CD8-positive, alpha-beta memory T cell (primary cell): ENCODE measurements at places on chromosomes 16 and 17. TPM values are rescaled to one million over a fixed set of nuclear protein-coding genes. Genes with fewer than 3 reads are reported as not detected.

- no peak overlapping the region for H3K4me3 ChIP-seq
- no peaks in the 10 kb centered on the region for H3K27me3 ChIP-seq
- H3K27ac ChIP-seq = no peak overlapping the region
- no peaks in the 10 kb centered on the region for H3K36me3 ChIP-seq
Measured at GRCh38 chr17:35778641-35779196, 16.7 kb downstream of the MMP28 start.

- H3K27me3 ChIP-seq = no peaks in the 10 kb centered on the region
- no peak overlapping the region for H3K4me3 ChIP-seq
- no peak overlapping the region for H3K27ac ChIP-seq
- no peaks in the 10 kb centered on the region for H3K36me3 ChIP-seq
Measured at GRCh38 chr17:29251184-29251583, 4.5 kb downstream of the CRYBA1 start.

Gene GAA
- total RNA-seq = 30.5 TPM

- no peak for DNase-seq
- no peaks in the 10 kb centered on the region for H3K27me3 ChIP-seq
- no peak overlapping the region for H3K4me3 ChIP-seq
- H3K4me1 ChIP-seq = no peaks in the 10 kb centered on the region
Measured at GRCh38 chr17:31144428-31144827, 49.7 kb downstream of the NF1 start.

Gene RRAD
- total RNA-seq = 0.60 TPM

Gene FOXO3B
- total RNA-seq = 5.4 TPM

- H3K4me3 ChIP-seq = no peak overlapping the region
- DNase-seq = no peak
- H3K36me3 ChIP-seq = no peaks in the 10 kb centered on the region
- no peaks in the 10 kb centered on the region for H3K27me3 ChIP-seq
- peaks cover 22% of the 10 kb centered on the region for H3K4me1 ChIP-seq
- H3K27ac ChIP-seq = no peak overlapping the region
Measured at GRCh38 chr17:29625037-29625750, 2.5 kb upstream of the CORO6 start.

Gene SPN
- 136 TPM for total RNA-seq

GRCh38 chr17:42598905-42599304 is 10.3 kb downstream of the RETREG3 start:
- no peak overlapping the region for H3K4me3 ChIP-seq
- no peaks in the 10 kb centered on the region for H3K27me3 ChIP-seq
- DNase-seq = no peak
- no peaks in the 10 kb centered on the region for H3K36me3 ChIP-seq
- H3K27ac ChIP-seq = no peak overlapping the region
- peaks cover 15% of the 10 kb centered on the region for H3K4me1 ChIP-seq

GRCh38 chr16:4261557-4262172 is 11.2 kb downstream of the TFAP4 start:
- DNase-seq = peak; percentile 10
- no peaks in the 10 kb centered on the region for H3K27me3 ChIP-seq
- H3K4me1 ChIP-seq = no peaks in the 10 kb centered on the region
- no peak overlapping the region for H3K27ac ChIP-seq
- H3K4me3 ChIP-seq = no peak overlapping the region
- peaks cover 12% of the 10 kb centered on the region for H3K36me3 ChIP-seq

- H3K27me3 ChIP-seq = no peaks in the 10 kb centered on the region
- H3K4me3 ChIP-seq = no peak overlapping the region
- no peaks in the 10 kb centered on the region for H3K36me3 ChIP-seq
- H3K4me1 ChIP-seq = no peaks in the 10 kb centered on the region
- no peak overlapping the region for H3K27ac ChIP-seq
Measured at GRCh38 chr16:81861503-81861902, 82.4 kb downstream of the PLCG2 start.

DNA sequence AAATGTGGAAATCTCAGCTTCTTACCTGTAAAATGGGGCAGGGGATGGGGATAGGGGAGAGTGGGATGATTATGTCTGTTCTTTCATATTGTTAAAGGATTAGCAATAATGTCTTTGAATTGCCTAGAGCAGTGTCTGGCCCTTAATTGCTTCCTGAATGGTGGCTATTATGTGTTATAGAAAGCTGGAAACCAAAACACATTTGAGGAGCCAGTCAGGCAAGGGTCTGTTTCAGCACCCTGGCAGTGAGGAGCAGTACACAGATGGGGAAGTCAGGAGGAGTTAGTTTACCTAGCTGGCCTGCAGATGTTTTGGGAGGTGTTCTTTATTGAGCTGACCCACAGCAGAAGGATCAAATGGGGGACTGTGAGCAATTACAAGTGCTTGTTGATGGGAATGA is 63.0 kb downstream of the NUP93 start:
- H3K27ac ChIP-seq = no peak overlapping the region
- H3K36me3 ChIP-seq = no peaks in the 10 kb centered on the region
- no peaks in the 10 kb centered on the region for H3K27me3 ChIP-seq
- H3K4me1 ChIP-seq = no peaks in the 10 kb centered on the region
- DNase-seq = no peak

GRCh38 chr16:12017558-12017957 is 41.0 kb downstream of the SNX29 start:
- no peaks in the 10 kb centered on the region for H3K36me3 ChIP-seq
- no peaks in the 10 kb centered on the region for H3K4me1 ChIP-seq
- DNase-seq = no peak

- peak overlapping the region; percentile 99 for H3K27ac ChIP-seq
- peak overlapping the region; percentile 86 for H3K4me3 ChIP-seq
- no peaks in the 10 kb centered on the region for H3K36me3 ChIP-seq
- peaks cover 5% of the 10 kb centered on the region for H3K4me1 ChIP-seq
- peak; percentile 42 for DNase-seq
- H3K27me3 ChIP-seq = no peaks in the 10 kb centered on the region
Measured at GRCh38 chr17:28599311-28600184, 723 bp upstream of the SPAG5 start.

- no peaks in the 10 kb centered on the region for H3K4me1 ChIP-seq
- H3K27me3 ChIP-seq = no peaks in the 10 kb centered on the region
- DNase-seq = no peak
- H3K27ac ChIP-seq = no peak overlapping the region
- no peak overlapping the region for H3K4me3 ChIP-seq
Measured at GRCh38 chr17:65774787-65775186, 213.3 kb upstream of the AXIN2 start.

- no peaks in the 10 kb centered on the region for H3K36me3 ChIP-seq
- H3K4me3 ChIP-seq = no peak overlapping the region
- H3K27me3 ChIP-seq = no peaks in the 10 kb centered on the region
- DNase-seq = no peak
- H3K27ac ChIP-seq = no peak overlapping the region
Measured at GRCh38 chr17:70674061-70674460, 504.7 kb downstream of the KCNJ2 start.

GRCh38 chr17:40548491-40548981 is 16.7 kb downstream of the CCR7 start:
- H3K36me3 ChIP-seq = no peaks in the 10 kb centered on the region
- no peak overlapping the region for H3K27ac ChIP-seq
- no peak for DNase-seq
- H3K27me3 ChIP-seq = no peaks in the 10 kb centered on the region
- H3K4me3 ChIP-seq = no peak overlapping the region

DNA sequence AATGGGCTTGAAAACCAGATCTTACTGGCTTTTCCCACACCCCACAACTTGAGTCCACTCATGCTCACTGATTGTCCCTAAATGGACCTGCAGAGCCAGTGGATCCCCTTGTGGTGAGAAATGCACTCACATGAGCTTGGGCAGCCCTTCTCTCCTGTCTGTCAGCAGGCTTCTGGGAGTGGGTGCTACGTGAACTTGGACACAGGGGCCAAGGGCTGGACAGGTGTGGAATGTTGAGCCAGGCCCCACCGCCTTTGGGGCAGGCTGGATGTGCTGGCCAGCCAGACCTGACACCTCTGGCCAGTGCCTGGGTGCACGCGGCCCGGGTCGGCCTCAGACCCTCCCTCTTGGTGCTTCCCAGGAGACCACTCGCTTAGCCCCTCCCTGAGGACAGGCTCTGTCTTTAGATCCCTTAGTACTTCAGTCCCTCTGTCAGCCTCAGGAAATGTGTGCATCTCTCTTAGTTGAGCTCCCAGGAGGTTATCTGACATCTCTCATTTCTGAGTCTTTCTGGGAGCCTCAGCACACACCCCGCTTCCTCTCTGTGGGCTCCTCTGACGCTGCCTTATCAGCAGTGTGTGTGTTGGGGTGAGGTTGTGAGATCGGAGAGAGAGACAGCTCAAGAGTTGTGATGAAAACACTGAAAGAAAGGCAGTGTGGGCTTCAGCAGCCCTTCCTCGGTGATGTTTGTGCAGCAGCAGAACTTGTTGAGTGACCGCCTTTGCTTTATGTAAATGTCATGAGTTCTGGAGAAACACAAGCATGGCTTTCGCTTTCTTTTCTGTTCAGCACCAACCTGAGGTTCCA is 117.0 kb downstream of the RAB11FIP4 start:
- peak overlapping the region; percentile 70 for H3K27ac ChIP-seq
- peak; percentile 55 for DNase-seq
- H3K27me3 ChIP-seq = no peaks in the 10 kb centered on the region
- H3K4me3 ChIP-seq = peak overlapping the region; percentile 73
- H3K36me3 ChIP-seq = no peaks in the 10 kb centered on the region

Gene MAF
- 37.6 TPM for total RNA-seq

GRCh38 chr17:68184816-68185436 is 62.9 kb upstream of the AMZ2 start:
- no peaks in the 10 kb centered on the region for H3K27me3 ChIP-seq
- H3K36me3 ChIP-seq = no peaks in the 10 kb centered on the region
- H3K4me3 ChIP-seq = peak overlapping the region; percentile 67
- peak overlapping the region; percentile 18 for H3K27ac ChIP-seq

Gene MAPK8IP3
- total RNA-seq = 57.1 TPM

DNA sequence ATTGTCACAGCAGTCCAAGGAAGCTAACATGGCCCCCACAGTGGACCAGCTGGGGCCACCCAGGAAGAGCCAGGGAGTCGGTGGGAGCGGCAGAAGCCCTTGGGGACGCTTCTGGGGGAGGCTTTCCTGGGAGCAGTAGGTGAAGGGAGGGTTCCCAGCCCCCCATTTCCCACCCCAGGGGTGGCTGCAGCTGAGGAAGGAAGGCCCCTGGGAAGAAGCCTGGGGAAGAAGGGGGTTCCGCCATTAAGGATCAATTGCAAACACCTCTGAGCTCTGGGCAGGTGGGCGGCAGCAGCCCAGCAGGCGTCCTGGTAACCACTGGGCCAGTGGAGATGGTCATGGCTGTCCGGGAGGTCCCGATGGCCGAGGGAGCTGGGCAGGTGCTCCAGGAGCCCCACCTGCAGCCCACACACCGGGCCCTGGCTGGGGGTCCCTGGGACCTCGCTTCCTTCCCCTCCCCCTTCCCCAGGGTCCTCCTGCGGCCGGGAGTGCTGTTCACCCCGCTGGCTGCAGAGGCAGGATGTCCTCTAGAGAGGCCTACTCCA is 592 bp upstream of the PERCC1 start:
- H3K4me1 ChIP-seq = no peaks in the 10 kb centered on the region
- no peak for DNase-seq
- H3K36me3 ChIP-seq = no peaks in the 10 kb centered on the region

Gene PRCD
- 0.53 TPM for total RNA-seq

- H3K27ac ChIP-seq = no peak overlapping the region
- peaks cover 58% of the 10 kb centered on the region for H3K36me3 ChIP-seq
- DNase-seq = peak; percentile 67
- H3K4me3 ChIP-seq = no peak overlapping the region
- H3K27me3 ChIP-seq = no peaks in the 10 kb centered on the region
Measured at GRCh38 chr16:22321340-22322001, 24.3 kb downstream of the POLR3E start.

- H3K27me3 ChIP-seq = no peaks in the 10 kb centered on the region
- H3K4me1 ChIP-seq = peaks cover 13% of the 10 kb centered on the region
- no peaks in the 10 kb centered on the region for H3K36me3 ChIP-seq
- no peak for DNase-seq
- H3K27ac ChIP-seq = no peak overlapping the region
Measured at GRCh38 chr16:47139561-47140185, 4.1 kb downstream of the NETO2 start.

DNA sequence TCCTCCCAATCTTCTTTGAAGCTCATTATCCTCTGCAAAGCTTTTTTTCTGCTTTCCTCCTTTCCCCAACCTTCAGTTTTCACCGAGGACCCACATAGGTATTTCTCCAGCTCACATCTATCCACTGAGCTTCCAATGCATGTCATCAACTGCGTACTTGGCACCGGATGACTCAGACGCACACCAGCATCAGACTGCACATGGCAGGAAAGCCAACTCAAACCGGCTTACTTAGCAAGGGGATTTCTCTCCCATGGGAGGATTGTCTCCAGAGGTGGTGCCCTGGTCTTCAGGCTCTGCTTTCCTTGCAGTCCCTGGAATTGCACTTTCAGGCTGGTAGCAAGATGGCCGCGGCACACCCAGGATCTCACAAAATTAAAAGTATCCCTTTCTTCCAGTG is 1.7 kb upstream of the AKTIP start:
- DNase-seq = no peak
- H3K27me3 ChIP-seq = no peaks in the 10 kb centered on the region
- peaks cover 28% of the 10 kb centered on the region for H3K4me1 ChIP-seq
- H3K27ac ChIP-seq = no peak overlapping the region
- no peaks in the 10 kb centered on the region for H3K36me3 ChIP-seq

Gene HES7
- total RNA-seq = 1.6 TPM

Gene DYNLL2
- total RNA-seq = 40.3 TPM

DNA sequence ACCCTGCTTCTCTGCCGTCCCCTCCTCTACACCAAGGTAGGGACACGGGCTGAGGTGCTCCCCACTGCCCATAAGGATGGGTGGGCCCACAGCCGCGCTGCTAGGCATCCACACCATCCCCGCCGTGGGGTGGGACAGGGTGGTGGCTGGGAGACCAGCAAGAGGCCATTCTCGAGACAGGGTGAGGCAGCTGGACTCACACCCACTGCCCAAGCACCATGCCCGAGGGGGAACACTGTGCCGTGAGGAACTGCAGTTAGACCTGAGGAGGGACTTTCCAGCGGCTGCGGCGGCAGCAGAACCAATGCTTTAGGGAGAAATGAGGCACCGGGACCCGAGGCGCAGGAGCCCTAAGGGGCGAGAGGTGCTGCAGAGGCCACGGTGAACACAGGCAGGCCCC is 13.3 kb downstream of the PKD1 start:
- no peaks in the 10 kb centered on the region for H3K27me3 ChIP-seq
- H3K27ac ChIP-seq = no peak overlapping the region
- no peak overlapping the region for H3K4me3 ChIP-seq
- H3K4me1 ChIP-seq = no peaks in the 10 kb centered on the region

Gene TNFSF13
- 0.80 TPM for total RNA-seq

DNA sequence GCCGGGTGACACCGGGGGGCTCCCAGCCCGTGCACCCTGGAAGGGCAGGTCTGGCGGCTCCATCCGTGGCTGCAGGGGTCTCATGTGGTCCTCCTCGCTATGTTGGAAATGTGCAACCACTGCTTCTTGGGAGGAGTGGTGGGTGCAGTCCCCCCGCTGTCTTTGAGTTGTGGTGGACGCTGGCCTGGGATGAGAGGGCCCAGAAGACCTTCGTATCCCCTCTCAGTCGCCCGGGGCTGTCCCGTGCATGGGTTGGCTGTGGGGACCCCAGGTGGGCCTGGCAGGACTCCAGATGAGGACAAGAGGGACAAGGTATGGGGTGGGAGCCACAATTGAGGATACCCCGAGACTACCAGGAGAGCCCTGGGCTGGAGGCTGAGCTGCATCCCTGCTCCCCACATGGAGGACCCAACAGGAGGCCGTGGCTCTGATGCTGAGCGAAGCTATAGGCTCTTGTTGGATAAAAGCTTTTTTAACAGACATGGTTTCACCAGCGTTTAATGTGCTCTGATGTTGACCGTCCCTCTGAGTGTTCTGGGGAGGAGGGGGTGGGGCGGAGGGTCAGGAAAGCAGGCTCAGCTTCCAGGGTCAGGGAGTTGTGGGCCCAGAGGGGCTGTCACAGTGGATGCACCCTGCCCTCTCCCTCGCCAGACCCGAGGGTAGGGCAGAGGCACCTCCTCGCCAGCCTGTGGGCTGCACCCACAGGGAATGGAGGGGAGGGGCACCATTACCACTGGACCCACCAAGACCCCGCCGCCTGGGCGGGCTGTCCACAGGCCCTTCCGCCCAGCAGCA is 5.4 kb downstream of the SPATA2L start:
- peaks cover 10% of the 10 kb centered on the region for H3K36me3 ChIP-seq
- peak; percentile 39 for DNase-seq
- no peak overlapping the region for H3K27ac ChIP-seq
- no peak overlapping the region for H3K4me3 ChIP-seq
- no peaks in the 10 kb centered on the region for H3K27me3 ChIP-seq
